Endothelial cell of umbilical vein (primary cell): ENCODE measurements at places on chromosomes 7 and 10. TPM values are rescaled to one million over a fixed set of nuclear protein-coding genes. Genes with fewer than 3 reads are reported as not detected.
A peak's percentile ranks its signal among the peaks of the same experiment; 100 is the strongest.

The SPDYE9 gene
- not detected in 2 replicates for polyA plus RNA-seq

- H3K4me3 ChIP-seq: no peak overlapping the region
- H3K27me3 ChIP-seq: no peaks in the 10 kb centered on the region
- no peak overlapping the region for H3K27ac ChIP-seq
- no peaks in the 10 kb centered on the region for H3K4me1 ChIP-seq
- DNase-seq: no peak
Observed at GRCh38 chr10:8225187-8225586, 170.7 kb downstream of the GATA3 start.

DNA sequence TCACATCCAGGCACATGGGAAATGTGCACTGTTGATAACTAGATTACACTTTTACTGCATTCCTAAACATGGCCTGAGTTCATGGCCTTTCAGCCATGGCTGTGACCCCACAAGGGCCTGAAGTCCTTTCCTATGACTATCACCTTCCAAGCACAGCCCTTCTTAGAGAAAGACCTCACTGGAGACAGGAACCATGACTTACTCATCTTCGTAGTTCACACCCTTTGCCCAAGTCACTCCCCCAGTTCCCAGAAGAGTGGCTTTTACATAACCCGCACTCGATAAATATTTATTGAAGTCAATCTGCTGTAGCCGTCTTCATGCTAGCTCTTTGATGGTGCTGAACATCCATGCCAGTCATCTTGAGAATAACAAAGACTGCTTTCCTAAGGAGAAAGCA is 632.5 kb upstream of the NRP1 start:
- H3K4me3 ChIP-seq: no peak overlapping the region
- H3K27me3 ChIP-seq: peaks cover 1% of the 10 kb centered on the region
- DNase-seq: no peak
- no peaks in the 10 kb centered on the region for H3K36me3 ChIP-seq

- H3K36me3 ChIP-seq: no peaks in the 10 kb centered on the region
- no peak overlapping the region for H3K4me3 ChIP-seq
Observed at GRCh38 chr7:32257621-32258020, 187.4 kb upstream of the PDE1C start.

DNA sequence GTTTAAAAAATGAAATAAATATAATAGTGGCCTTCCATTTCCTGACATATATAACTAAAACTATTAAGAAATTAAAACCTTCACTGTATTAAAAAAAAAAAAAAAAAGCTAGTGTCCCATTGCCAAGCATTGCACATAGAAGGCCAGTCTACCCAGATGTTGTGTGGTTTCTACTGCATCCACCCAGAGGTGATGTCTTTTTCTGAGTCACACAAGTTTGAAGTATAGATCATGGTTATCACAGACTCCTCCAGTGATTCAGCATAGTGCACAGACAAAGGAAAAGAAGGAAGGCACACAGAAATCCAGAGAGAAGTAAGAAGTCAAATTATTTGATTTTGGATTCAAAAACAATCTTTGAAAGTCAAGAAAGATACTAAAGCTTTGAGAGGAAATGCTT is 429.0 kb downstream of the ETV1 start:
- DNase-seq: no peak
- H3K27ac ChIP-seq: no peak overlapping the region
- H3K4me3 ChIP-seq: no peak overlapping the region
- no peaks in the 10 kb centered on the region for H3K4me1 ChIP-seq
- no peaks in the 10 kb centered on the region for H3K27me3 ChIP-seq

DNA sequence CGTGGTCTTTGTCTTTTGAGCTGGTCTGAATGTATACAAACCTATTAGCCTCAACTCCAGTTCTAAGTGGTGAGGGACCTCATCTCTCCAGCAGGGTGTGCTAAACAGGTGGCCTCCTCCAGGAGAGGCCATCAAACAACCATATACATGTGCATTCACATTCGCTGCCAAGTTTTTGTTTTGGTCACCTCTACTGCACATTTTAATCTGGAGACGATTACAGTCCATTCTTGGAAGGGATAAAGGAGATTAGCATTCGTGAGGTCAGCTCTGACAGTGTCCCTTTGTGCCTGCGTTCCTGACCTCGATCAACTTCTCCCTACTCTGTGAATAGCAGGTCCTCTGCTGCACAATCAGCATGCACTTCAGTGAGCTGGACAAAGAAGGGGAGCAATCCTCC is 60.8 kb downstream of the RHOBTB1 start:
- DNase-seq: peak; percentile 61
- no peaks in the 10 kb centered on the region for H3K4me1 ChIP-seq
- no peak overlapping the region for H3K27ac ChIP-seq
- peaks cover 2% of the 10 kb centered on the region for H3K36me3 ChIP-seq

The SPAM1 gene
- not detected in 2 replicates for polyA plus RNA-seq

DNA sequence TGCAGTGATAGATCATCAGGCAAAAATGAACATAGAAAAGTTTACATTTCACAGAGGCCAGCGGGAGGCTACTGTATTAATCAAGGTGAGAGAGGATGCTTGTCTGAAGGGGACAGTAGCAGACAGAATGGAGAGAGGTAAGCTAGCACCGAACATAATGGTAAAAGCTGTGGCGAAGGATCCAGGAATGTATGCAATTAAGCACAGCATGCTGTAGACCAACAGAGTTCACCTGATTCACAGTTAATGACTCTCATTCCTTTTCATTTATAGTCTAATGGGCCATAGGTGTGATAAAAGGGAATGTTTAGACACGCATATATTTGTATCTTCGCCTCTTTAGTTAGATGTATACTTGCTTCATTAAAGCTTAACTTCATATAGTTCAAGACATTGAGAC is 150.9 kb upstream of the MBL2 start:
- no peaks in the 10 kb centered on the region for H3K4me1 ChIP-seq
- H3K36me3 ChIP-seq: no peaks in the 10 kb centered on the region
- no peaks in the 10 kb centered on the region for H3K27me3 ChIP-seq
- H3K27ac ChIP-seq: no peak overlapping the region
- no peak for DNase-seq
- no peak overlapping the region for H3K4me3 ChIP-seq

DNA sequence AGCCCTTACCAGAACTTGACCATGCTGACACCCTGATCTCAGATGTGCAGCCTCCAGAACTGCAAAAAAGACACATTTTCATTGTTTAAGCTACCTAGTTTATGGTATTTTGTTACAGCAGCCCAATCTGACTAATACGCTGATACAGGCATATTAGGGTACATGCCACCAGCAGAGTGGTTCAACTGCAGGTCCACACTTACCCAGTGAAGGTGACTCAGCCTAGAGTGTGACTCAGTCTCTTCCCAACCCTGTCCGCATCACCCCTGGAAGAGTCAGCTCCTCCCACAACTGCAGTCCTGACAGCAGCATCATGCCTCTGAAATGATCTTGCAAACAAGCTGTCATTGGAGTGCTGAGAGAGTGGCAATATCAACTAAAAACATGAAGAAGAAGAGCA is 30.8 kb upstream of the GOT1 start:
- peaks cover 9% of the 10 kb centered on the region for H3K27me3 ChIP-seq
- DNase-seq: peak; percentile 7
- H3K4me3 ChIP-seq: no peak overlapping the region

DNA sequence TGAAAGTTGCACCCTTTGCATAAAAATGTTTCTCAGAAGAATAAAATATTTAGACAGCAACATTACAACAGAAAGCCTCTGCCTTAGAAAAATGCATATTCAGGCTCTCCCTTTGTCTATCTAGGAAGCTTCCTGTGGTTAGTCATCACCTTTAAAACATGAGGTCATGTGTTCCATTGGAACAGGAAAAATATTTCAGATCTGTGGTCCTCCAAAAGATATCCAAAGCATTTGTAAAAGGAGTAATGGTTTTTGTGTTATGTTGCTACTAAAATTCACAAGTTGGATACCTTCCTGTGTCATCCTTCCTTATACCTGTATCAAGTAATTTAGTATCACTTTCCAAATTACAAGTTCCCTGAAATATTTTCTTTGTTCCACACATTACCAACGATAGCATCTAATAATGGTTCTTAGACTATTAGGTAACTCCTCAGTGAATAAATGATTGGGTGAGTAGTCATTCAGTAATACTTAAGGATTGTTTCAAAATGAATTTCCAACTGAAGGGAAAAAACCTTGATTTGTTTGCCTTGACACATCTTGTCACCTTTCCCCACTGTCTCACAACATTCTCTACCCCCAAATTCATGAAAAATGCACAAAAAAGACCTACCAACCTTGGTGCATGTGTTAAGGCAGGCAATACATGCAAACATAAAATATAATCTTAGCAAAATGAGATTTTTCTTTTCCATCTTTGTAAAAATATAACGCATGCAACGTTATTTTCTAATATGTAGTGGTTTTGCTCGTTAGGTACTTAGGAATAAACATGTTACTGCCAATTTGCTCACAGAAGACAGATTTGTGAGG is 19.7 kb upstream of the RHOBTB1 start:
- peak overlapping the region; percentile 94 for H3K27ac ChIP-seq
- no peak overlapping the region for H3K4me3 ChIP-seq
- peak; percentile 79 for DNase-seq
- H3K27me3 ChIP-seq: no peaks in the 10 kb centered on the region
- H3K4me1 ChIP-seq: peaks cover 27% of the 10 kb centered on the region
- H3K36me3 ChIP-seq: no peaks in the 10 kb centered on the region

- H3K4me3 ChIP-seq: no peak overlapping the region
- no peaks in the 10 kb centered on the region for H3K27me3 ChIP-seq
- no peaks in the 10 kb centered on the region for H3K36me3 ChIP-seq
- H3K4me1 ChIP-seq: peaks cover 31% of the 10 kb centered on the region
Observed at GRCh38 chr7:47804767-47805545, 143.3 kb downstream of the PKD1L1 start.

The OGDH gene
- polyA plus RNA-seq: 86.2 and 92.9 TPM in 2 replicates

The CRTAC1 gene
- polyA plus RNA-seq: 0.92 and 1.4 TPM in 2 replicates

DNA sequence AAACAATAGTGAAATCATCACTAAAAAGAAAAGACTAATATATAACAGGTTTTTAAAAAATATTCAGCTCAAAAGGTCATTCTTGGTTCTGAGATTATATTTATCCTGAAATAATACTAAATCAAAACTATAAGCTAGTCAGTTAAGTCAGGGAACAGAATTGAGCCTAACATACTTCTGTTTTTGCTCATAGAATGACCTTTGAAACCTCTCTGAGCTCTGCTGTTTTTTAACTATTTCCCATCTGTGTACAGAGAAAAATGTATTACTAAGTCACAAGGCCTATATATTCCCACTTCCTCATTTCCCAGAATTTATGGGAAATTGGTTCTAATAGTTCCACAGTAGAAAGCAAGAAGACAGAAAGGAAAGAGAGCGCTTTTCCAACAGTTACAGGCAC is 346.8 kb upstream of the ETV1 start:
- no peak overlapping the region for H3K4me3 ChIP-seq
- no peak overlapping the region for H3K27ac ChIP-seq
- H3K36me3 ChIP-seq: no peaks in the 10 kb centered on the region
- no peak for DNase-seq
